ENCODE measurements at places on chromosomes 7 and 10.

DNA sequence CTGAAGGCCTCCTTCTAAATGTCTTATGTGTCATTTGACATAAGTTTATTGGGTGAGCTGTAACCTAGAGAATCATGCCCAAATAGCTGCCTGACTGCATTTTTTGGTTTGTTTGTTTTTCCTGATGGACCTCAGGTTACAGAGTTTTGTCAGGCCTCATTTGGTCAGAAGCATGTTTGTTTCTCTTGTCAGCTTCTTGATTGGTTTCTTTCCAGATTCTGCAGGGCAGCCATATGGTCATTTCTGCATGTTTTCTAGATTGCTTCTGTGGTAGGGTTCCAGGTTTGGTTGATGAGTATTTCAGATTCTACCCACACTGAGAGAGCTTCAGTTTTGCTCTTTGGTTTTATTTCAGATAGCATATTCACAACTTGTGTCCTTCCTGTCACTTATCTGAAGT lies 28.0 kb downstream of the GLCCI1 start:
- DNase-seq, result no peak

- DNase-seq, result no peak
These were observed 66.1 kb upstream of the AOAH start for GRCh38 chr7:36790311-36790787.

- no peak for DNase-seq
These were observed 342.4 kb downstream of the BBS9 start for GRCh38 chr7:33471636-33472242.

- DNase-seq, result no peak
These were observed 6.5 kb downstream of the ELFN1 start for GRCh38 chr7:1676550-1677078.

DNA sequence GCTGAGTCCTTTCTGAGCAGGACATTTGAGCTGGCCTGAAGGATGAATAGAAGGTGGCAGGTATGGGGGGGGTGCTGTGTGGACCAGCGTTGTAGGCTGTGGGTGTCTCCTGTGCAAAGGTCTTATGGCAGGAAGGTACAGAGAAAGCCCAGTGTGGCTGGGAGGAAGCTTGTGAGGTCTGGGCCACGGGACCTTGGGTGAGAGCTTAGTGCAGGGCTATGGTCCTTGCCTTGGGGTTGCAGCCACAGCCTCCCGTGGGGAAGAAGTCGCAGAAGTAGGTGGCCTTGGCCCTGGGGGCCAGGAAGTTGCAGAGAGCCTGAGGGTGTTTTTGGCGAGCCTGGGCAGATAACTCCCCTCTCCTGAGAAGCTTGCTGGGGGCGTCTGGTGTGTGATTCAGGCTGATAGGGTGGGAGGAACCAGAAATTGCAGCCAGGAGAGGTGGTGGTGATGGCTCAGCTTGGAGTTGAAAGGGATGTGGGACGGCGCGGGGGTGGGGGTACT lies 172.0 kb upstream of the TNRC18 start:
- DNase-seq, result no peak

DNA sequence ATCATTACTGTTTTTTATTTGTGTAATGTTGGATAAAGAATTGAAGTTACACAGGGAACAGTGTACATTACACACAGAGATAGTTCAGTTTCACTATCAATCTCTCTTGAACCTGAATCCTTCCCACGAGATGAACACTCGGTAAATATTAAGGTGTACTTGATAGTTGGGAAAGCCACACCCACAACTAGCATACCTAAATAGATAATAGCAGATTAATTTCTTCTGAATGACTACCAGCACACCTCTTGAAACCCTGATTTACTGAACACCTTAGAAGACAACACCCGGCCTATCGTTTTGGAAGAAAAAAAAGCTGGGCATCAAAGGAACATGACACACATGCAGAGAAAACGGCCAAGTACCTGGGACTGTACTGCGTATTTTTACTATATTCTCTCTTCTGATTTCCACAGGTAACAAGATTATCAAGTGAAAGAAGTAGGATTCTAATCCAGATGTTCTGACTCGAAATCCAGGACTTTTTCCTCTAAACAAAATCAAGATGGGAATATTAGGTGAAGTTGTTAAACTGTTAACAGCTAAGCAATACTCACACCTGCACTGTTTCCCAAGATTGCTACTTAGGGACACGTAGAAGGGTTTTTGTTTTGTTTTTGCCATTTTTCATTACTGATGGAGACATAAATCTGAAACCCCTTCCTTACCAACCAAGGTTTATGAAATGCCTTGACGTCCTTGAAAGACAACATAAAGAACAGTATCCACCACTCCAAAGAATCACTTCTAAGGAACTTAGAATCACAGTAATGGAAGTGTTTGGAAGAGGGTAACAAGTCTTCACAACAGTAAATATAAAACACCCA lies 1.0 kb downstream of the CCDC186 start:
- DNase-seq, result no peak

- no peak for DNase-seq
These were observed 10.0 kb upstream of the CPA2 start for GRCh38 chr7:130256704-130257103.

GRCh38 chr7:143272871-143273270 lies 9.6 kb downstream of the GSTK1 start:
- no peak for DNase-seq

DNA sequence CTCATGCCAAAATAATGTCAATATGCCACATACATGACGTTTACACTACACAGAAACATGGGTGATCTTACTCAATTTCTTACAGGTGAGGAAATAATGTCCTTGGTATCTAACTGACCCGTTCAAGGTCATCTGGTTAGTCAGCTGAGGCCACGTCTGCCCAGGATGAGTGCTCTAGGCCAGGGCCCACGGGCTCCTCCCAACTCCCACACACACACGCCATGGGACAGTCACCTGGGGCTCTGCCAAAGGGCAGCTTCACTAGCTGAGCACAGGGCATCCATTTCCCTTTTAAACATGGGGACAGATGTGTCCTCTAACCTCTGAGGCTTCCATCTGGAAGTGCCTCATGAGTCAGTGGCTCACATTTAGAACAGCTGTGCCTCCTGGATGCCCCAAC lies 123.9 kb downstream of the TNS3 start:
- DNase-seq, result no peak

GRCh38 chr10:25959540-25960232 lies 25.7 kb downstream of the MYO3A start:
- no peak for DNase-seq

DNA sequence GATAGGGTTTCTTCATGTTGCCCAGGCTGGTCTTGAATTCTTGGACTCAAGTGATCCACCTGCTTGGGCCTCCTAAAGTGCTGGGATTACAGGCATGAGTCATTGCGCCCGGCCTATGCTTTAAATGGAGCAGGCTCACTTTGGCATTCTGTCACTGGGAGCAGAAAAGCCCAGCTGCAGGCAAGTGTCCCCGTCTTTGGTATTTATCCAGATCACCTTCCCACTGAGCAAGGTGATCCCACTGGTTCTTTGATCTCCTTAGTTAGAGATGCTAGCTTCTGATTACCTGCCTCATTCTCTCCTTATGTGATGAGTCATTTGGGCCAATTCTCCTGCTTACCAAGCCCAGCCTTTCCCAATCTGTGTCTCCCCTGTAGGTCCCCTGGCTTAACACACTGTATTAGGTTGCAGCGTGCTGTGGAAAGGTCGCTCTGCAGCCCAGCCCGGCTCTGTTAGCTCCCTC lies 39.3 kb downstream of the SPDYE5 start:
- no peak for DNase-seq

- DNase-seq, result no peak
These were observed 36.0 kb upstream of the GLI3 start for GRCh38 chr7:42272793-42273665.

- DNase-seq, result no peak
These were observed 189.1 kb downstream of the SKAP2 start for GRCh38 chr7:26675143-26675887.

GRCh38 chr7:73847941-73848723 lies 5.8 kb upstream of the METTL27 start:
- no peak for DNase-seq

GRCh38 chr7:37947138-37947940 lies 26.9 kb downstream of the EPDR1 start:
- no peak for DNase-seq

- no peak for DNase-seq
These were observed 148.1 kb upstream of the CELF2 start for GRCh38 chr10:10869592-10869991.

- DNase-seq, result no peak
These were observed 74.1 kb upstream of the HDAC9 start for GRCh38 chr7:18421297-18422002.
